ENCODE measurements at places on chromosomes 6 and 20. TPM values are rescaled to one million over a fixed set of nuclear protein-coding genes. Genes with fewer than 3 reads are reported as not detected.

DNA sequence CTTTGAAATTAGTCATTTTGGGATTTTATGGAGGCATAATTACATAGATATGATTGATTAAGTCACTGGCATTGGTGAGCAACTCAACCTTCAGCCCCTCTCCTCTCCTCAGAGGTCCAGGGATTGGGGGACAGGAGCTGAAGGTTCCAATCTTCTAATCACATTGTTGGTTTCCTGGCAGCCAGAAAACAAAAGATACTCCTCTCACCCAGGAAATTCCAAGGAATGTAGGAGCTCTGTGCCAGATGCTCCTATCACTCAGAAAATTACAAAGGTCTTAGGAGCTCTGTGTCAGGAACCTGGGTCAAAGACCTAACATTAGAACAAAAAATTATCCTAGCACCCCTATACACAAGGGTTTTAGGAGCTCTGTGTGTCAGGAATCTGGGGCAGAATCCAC lies 679.7 kb upstream of the ID4 start:
- DNase-seq = no peak

Gene ERVFRD-1
- total RNA-seq = not detected

- DNase-seq = no peak
Measured at GRCh38 chr6:2547355-2547754, 203.4 kb downstream of the MYLK4 start.

DNA sequence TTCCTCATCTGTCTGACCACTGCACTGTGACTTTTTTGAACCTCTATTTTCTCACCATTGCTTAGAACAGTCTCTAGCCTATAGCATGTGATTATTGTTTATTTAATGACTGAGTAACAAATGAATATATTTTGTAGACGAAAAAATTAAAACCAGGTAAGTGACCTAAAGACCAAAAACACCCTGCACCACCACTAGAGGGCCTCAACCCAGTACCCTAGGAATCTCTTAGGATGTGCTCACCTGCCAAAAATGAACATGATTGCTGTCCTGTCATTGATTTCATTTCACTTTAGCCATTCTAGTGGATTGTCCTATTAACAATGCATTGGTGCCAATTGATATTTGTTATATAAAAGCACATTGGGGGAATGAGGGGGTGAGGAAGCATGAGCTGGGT lies 199.1 kb downstream of the COL9A1 start:
- DNase-seq = no peak

DNA sequence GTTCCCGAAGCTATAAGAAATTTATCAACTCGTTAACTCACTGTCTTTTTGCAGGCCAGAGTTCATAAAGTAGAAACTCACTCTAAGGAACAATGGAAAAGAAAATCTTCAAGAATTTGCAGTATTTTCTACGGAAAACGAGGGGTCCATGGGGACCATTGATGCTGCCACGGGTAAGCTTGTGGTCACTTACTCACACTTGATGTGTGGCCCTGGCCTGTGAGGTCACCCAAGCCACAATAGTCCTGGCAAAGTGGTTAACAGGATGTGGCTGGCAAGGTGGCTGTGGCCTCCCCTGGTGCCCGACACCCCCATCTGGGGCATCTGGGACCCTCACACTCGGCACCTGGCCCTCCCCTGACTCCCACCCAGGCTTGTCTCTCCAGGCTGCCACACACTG lies 123.4 kb downstream of the C6orf118 start:
- no peak for DNase-seq

- no peak for DNase-seq
Measured at GRCh38 chr6:71733970-71734899, 152.1 kb upstream of the RIMS1 start.

GRCh38 chr6:900716-901605 lies 208.0 kb upstream of the EXOC2 start:
- DNase-seq = no peak

- no peak for DNase-seq
Measured at GRCh38 chr20:62025832-62026563, 39.7 kb downstream of the TAF4 start.

DNA sequence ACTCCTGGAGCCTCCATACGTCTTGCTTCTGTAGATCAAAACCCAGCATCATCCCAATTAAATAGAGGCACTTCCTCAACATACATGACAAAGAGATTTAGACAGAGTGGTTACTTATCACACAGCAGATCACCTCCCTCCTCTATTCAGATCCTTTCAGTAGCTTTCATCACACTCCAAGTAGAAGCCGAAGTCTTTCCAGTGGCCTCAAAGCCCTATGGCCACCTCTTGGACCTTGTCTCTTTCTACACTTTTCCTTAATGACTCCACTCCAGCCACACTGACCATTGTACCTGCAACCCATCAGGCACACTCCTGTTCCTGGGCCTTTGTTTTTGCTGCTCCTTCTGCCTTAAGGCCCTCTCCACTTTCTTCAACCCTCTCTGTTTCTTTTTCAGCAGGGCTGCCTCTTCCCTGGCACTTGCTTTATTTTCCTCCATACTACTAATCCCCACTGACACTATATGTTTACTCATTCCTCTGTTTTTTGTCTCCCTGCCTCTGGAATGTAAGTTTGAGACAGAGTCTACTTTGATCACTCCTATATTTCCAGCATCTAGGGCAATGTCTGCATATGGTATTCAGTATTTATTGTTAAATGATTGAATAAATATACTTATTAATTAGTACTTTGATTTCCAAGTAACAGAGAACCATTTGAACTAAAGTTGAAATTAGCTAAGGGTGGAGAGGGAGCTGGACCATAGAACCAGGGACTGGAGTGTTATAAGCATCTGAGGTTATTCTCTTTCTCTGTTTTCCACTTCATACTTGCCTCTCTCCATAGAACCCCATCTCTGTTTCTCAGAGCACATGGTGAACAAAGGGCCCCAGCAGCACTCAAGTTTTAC lies 43.4 kb upstream of the TRAM2 start:
- DNase-seq = no peak

- no peak for DNase-seq
Measured at GRCh38 chr6:157218371-157219198, 104.7 kb downstream of the TMEM242 start.

- DNase-seq = peak; percentile 17
Measured at GRCh38 chr20:58636983-58637421, 14.1 kb upstream of the STX16 start.

GRCh38 chr20:31608251-31608945 lies 3.3 kb downstream of the ID1 start:
- DNase-seq = peak; percentile 92

- no peak for DNase-seq
Measured at GRCh38 chr6:36779227-36779626, 60.0 kb downstream of the CPNE5 start.

Gene MYBL2
- total RNA-seq = 9.4 TPM

GRCh38 chr6:29813809-29814208 lies 13.8 kb upstream of the HLA-G start:
- DNase-seq = no peak

GRCh38 chr6:70281923-70282311 lies 21.0 kb downstream of the COL9A1 start:
- no peak for DNase-seq

Gene BMP2
- total RNA-seq = 57.9 TPM

Gene SOBP
- 9.4 TPM for total RNA-seq

DNA sequence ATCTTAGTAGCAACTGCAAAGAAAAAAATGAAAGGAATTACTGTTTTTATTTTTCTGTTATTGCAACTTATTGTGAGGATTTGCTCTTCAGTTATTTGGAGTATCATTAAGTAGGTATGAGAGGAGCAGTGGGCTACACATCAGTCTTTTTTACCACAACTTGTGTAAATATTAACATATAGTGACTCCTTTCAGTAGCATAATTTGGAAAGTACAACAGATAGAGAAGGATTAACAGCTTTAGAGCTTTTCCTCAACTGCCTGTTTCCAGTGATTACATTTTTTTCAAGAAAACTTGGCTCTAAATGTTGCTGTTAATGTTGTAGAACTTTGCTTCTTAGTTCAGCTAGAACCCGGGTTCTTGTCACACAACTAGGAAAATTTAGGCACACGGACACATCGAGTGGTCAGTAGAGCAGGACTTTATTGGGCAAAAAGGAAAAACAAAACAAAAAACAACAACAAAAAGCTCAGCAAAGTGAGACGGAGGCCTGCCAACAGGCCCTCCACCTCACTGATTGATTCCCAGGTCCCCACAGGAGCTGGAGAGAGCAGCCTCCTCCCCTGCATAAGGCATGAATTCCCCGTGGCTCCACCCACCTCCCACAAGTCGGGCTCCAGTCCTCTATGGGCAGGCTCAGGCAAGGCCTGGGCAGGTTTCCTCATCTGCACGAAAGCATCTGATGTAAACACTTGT lies 75.1 kb downstream of the ADGRG6 start:
- DNase-seq = peak; percentile 53

DNA sequence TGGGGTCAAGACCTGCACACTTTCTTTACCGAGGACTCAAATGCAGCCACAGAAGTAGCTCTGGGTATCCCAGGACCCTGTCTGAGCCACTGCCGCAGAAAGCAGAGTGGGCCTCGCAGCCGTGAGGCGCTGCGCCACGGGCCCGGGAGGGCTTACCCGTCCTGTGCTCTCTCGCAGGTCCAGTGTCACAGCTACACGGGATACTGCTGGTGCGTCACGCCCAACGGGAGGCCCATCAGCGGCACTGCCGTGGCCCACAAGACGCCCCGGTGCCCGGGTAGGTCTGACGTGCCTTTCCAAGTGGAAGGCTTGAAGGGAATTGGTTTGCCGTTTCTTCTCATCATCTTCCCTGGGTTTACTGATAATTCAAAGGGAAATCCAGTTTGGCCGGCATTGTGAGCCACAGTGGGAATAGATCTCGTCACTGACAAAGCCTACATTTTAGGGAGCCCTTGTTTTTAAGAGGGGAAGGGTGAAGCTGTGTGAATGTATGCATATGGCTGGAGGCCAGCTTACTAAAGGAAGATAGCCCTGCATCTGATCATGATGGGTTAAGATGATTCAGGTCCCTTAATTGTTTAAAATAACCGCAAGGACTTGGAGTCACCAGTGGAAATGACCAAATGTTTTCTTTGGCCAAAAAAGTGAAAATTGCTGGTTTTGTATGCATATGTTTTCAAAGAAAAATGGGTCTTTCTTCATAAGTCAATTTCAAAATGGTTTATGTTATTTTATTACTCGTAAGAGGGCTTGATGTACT lies 86.6 kb downstream of the SMOC2 start:
- no peak for DNase-seq

- no peak for DNase-seq
Measured at GRCh38 chr6:16765235-16765634, 4.0 kb upstream of the ATXN1 start.

Gene FAM217A
- not detected for total RNA-seq

- peak; percentile 71 for DNase-seq
Measured at GRCh38 chr6:35343092-35343834, 905 bp downstream of the PPARD start.

Gene ZMYND8
- total RNA-seq = 60.7 TPM

GRCh38 chr20:3454831-3455230 lies 16.0 kb upstream of the ATRN start:
- no peak for DNase-seq

DNA sequence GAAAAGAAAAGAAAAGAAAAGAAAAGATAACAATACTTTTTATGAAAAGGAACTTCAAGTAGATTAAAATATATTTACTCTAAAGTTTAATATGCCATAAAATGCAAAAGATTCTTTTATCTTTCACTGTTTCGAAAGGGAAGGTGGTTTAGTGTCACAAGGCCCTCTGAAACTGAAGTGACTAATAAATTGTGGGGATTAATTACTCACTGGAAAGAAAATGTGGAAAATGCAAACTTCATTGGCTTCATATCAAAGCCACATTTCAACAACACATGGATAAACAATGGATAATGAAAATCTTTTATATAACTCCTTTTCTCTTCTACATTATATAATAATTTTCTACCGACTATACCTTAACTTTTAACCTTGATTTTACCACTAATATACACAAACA lies 320.5 kb upstream of the RSPO3 start:
- no peak for DNase-seq

DNA sequence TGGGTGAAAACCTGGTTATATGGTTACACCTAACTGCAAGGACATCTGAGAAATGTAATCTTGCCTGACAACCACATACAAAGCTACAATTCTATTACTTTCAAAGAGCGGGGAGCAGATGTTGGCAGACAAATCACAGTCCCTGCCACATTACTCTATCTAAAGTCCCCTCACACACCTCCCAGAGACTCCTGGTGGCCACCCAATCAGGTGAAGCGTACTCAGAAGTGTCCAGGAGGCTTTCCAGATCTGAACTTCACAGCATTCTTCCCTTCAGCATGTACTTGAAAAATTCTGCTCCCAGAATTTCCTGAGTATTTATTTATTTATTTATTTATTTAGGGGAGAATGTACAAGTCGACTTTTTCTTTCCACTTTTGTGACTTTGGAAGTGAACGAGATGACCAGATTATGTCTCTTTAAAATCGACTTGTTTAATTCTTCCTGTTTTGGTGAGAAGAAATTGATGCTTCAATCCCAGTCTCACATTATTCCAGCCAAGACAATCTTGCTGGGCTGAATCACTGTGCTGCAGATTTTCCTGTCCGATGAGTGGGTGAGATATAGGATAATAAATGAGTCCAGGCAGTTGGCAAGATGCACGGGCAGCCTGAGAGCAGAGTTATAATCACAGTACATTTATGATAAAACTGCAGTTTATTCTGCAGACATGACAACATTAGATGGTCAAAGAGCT lies 46.9 kb upstream of the POPDC3 start:
- DNase-seq = no peak

Gene VPS16
- total RNA-seq = 22.9 TPM

Gene CAGE1
- not detected for total RNA-seq

DNA sequence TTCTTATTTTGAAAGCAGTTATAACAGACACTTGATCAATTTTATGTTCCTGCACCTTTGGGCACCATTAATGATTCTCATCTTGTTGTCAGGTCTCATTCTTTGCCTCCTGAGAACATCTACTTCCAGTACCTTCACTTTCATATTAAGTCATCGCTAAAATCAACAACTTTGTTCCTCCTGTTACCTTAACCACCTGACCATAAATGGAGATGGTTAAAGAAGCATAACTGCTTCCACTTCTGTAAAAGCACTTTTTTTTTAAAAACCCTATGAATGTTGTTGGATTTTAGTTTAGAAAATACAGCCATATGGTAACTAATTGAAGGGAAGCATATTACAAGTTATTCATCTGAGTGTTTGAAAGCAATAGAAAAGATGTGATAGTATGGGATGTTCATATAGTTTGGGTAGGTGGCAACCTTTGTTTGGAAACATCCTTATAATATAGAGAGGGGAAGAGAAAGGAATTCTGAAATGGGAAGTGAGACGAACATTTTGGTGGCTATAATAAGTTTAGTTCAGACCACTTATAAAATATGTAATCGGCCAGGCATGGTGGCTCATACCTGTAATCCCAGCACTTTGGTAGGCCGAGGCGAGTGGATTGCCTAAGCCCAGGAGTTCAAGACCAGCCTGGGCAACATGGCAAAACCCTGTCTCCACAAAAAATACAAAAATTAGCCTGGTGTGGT lies 53.9 kb downstream of the AFG1L start:
- no peak for DNase-seq

GRCh38 chr6:45072016-45072415 lies 256.1 kb upstream of the RUNX2 start:
- DNase-seq = no peak

Gene PFDN4
- 49.8 TPM for total RNA-seq

- peak; percentile 89 for DNase-seq
Measured at GRCh38 chr20:8853805-8854338, 215.0 kb upstream of the PLCB4 start.

Measured in stomach (tissue), 19 donors.